ENCODE measurements at places on chromosomes 2 and 18.
A peak's percentile ranks its signal among the peaks of the same experiment; 100 is the strongest.

- DNase-seq: no peak
Observed at GRCh38 chr2:68387408-68388350, 22.6 kb downstream of the PLEK start.

DNA sequence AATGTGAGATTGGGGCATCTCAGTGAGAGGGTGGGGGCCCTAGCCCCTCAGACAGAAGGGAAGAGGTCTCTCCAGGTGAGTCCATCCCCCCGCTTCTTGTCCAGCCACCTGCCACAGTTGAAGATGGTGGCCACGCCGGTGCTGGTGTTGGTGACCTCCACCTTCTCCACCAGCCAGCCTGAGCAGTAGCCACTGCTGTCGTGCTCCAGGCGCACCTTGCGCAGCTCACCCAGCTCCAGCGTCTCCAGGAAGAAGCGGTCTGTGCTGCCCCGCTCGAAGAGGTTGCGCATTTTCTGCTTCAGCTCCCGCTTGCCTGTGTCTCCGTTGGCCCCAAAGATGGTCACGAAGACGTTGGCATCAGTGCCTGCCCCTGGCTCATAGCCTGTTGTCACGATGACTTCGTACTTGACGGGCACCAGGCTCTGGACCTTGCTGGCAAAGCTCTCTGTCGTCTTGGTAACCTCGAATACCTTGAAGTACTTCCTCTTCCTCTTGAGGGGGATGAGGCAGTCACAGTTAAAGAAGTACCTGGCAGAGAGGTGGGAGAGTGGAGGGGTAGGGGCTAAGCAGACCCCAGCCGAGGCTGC, 179.5 kb downstream of the LOXHD1 start:
- DNase-seq: no peak

GRCh38 chr2:14942987-14943386, 310.5 kb downstream of the LRATD1 start:
- DNase-seq: no peak

GRCh38 chr2:8676191-8676920, 5.5 kb upstream of the ID2 start:
- DNase-seq: no peak

DNA sequence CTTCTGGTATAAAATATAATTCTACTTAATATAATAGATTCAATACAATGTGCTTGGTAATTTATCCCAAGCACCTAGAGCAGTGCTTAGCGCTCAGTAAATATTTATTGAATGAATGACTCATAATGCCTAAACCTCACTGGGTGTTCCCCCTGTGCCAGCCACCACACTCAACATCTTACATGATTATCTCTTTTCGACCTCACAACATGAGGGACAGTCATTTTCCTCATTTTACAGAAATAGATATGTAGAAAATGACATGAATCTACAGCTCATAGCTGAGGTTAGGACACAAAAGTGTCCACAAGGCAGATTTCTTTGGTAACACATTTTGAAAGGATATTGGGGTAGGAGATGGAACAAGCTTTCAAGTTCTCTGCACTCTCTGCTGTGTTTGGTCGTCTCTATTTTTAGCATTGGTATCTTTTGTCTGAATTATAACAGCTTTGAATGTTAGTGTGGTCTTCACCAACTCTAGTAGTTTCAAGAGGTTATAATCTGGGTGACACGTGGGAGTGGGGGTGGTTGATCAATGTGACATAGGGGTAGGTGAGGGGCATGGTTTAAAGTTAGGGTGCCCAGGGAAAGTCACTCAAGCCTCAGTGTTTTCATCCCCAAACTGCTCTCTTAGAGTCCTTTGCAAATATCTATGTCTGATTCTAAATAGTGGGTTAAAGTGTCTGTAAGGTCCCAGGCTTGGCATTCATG, 9.8 kb downstream of the MYOM1 start:
- DNase-seq: no peak

GRCh38 chr2:67883316-67884087, 179.3 kb downstream of the C1D start:
- DNase-seq: peak; percentile 76

GRCh38 chr2:195106681-195107380, 550.2 kb upstream of the SLC39A10 start:
- no peak for DNase-seq
